RPMI7951 (cell line): ENCODE measurements at places on chromosomes 2 and 18.
A peak's percentile ranks its signal among the peaks of the same experiment; 100 is the strongest.

DNA sequence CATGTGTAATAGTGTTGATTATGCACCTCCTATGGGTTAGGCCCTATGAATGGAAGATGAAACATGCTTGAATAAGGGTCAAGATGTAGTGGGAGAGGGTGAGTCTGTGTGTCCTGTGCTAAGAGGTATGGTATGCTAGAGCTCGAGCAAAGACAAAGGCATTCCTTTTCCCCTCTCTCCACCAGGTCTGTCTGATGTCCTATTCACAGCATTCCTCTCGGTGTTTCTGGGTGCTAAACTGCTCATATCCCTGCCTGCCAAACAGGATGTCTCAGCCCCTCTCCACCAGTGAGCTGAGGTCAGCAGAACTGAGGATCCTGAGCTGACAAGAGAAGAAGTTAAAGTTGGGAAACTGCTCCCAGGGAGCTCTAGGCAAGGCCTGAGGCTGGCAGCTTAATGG lies 344.9 kb downstream of the TSN start:
- no peak for DNase-seq

DNA sequence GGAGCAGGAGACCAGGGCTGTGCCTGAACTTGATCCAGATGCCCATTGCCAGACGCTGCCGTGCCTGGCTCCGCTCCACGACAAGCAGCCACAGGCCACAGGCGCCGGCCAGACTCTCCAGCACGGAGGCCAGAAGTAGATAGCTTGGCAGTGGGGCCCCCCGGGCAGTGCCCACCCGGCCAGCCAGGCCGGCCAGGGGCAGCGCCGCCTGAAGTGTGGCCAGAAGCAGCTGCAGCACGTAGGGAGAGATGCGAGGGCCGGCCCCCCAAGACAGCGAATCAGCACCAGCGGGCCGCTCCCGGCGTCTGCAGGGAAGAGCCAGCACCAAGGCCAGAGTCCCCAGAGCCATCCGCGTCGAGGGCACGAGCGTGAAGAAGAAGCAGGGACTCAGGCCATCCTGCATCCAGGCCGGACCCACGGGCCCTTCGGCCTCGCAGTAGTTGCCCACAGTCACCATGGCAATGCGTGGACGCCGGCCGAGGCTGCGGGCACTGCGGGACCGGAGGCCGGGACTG lies 484 bp downstream of the ABCB6 start:
- no peak for DNase-seq

DNA sequence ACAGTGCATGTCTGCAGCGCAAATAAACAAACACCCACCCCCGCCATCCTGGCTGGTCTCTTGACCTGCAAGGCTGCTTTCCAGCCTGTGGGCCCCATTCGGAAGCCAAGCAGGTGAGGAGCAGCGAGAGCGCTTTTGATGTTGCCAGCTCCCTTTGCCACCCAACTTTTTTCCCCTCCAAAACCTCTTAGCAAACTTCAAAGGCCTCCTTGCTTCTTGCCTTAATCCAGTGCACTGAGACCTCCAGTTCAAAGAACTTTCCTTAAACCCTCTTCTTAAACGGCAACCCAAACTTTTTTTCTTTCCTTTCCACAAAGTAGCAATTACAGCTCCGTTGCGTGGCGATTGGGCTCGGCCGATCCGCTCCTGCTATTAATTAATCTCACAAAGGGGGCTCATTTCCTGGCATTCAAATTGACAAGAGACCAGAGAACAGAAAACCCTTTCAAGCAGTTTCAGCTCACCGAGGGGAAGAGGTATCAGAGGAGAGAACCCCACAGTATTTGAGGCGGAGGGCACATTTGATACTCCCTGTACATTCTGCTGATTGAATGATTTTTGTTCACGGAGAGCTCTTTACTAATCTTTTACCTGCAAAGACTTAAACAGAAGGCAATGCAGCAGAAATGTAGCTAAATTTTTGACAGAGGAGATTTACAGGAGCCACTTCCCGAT lies 531.4 kb downstream of the TMEM182 start:
- DNase-seq = no peak

DNA sequence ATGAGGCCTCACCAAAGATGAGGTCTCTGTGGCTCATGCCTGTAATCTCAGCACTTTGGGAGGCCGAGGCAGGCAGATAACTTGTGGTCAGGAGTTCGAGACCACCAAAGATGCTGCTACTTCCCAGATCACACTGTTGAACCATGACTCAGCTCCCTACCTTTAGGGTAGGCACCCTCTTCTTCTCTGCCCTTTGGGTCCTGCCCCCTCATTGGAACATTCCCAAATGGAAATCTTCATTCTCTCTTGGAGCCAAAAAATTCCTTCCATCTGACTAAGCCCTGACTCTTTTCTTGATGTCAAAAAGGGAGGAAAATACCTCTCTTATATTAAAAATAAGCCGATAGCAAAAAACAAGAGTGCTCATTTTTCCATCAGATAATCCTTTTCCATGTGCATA lies 183.5 kb downstream of the PAX3 start:
- peak; percentile 29 for DNase-seq

DNA sequence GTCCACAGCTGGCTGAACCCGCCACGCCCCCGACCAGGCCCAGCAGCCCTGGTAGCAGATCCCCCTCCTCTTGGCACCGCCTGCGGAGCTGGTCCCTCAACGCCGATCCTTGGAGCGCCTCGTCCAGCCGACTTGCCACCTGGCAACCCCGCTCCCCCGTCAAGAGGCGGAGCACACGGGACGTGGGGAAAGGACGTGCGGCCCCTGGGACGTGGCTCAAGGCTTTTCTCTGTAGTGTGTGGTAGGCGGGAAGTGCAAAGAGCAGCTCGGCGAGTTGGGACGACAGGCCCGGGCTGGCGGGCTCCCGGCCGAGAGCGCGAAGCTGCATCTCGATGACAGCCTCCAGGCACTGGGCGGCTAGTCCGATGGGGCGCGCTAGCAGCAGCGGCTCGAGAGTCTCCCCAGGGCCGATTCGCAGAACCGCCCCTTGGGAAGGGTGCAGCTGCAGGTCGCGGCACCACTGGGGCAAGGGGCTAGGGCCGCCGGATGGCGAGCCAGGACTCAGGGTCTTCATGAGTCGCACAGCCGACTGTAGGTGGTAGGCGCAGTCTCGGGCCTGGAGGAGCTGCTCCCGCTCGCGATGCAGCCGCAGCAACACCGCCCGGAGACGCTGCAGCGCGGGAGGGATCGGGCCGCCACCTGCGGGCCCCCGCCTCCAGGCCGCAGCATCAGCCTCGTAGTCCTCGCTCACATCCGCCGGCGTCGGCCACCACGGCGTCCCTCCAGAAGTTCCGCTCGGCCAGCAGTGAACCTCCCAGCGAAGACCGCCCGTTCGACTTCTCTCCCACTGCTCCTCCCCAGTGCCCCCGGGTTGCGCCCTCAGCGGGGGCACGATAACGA lies 617 bp downstream of the CCDC142 start:
- no peak for DNase-seq

DNA sequence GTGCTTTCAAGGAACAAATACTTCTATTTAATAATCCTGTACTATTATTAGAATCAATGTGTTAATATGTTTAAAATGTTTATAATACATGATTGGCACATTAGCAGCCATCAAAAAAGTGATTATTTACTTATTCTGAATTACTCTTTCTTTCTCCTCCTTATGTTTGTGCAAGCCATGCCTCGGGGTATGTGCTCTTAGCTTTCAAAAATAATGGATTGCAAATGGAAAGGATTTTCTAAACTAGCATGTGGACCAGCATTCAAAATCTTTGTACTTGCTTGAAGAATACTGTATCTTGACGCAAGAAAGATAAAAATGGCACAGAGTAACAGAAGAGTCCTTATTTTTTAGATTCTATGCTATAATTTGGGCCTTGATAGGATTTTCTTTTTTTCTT lies 156.5 kb downstream of the CDH7 start:
- no peak for DNase-seq

GRCh38 chr2:8394569-8395359 lies 287.1 kb upstream of the ID2 start:
- DNase-seq = no peak

DNA sequence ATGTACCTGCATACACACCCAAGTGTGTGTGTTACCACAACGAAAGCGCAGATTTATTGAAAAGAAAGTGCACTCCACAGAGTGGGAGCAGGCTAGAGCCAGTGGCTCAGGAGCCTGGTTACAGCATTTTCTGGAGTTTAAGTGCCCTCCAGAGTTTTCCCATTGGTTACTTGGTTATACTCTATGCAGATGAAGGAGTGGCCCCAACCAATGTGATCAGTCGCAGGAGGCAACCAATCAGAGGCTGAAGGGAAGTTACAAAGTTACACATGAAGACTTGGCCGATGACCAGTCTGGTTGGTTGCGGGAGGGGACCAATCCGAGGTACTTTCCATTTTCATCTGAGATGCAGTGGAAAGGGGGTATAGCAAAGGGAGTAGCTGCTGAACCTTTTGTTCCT lies 13.5 kb upstream of the PRLH start:
- DNase-seq = no peak

DNA sequence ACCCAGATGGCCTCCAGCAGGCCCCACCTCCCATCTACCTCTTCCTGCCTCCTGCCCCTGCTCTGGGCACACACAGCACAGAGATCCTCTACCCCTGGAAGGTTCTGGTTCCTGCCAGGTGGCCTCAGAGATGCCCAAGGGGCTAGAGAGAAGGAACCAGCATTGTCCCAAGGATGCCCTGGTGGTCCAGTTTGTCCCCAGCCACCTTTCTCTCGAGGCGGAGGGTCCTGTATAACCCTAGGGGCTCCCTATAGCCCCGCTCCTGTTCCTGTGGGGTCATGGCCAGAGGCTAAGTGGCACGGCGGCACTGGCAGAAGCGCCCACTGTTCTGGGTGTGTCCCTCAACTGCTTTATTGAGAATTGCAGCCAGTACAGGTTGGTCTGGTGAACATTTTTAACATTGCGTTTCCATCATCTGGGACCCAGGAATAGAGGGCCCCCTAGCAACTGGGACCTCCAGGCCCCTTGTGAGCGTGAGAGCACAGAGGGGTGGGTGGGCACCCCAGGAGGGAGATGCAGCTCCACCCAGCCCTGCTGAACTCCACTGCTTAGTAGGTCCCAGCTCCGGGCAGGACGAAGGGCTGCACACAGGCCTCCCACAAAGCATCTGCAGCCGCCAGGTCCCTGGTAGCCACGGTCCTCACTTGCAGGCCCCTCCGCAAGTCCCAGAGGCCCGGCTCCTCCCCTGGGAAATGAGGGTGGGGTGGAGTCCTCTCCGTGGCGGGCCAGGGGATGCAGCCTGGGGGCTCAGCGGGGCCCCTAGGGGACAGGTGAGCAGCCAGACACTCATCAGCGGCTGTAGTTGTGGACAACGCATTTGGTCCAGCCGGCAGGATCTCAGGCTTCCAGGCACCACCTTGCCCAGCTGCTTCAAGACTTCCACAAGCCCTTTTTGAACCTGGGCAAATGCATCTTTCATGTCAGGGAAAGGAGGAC lies 33.1 kb downstream of the GPC1 start:
- no peak for DNase-seq

- no peak for DNase-seq
Measured at GRCh38 chr2:218329027-218329825, 27.4 kb upstream of the CATIP start.

GRCh38 chr18:29188760-29189159 lies 1011.8 kb upstream of the CDH2 start:
- no peak for DNase-seq

DNA sequence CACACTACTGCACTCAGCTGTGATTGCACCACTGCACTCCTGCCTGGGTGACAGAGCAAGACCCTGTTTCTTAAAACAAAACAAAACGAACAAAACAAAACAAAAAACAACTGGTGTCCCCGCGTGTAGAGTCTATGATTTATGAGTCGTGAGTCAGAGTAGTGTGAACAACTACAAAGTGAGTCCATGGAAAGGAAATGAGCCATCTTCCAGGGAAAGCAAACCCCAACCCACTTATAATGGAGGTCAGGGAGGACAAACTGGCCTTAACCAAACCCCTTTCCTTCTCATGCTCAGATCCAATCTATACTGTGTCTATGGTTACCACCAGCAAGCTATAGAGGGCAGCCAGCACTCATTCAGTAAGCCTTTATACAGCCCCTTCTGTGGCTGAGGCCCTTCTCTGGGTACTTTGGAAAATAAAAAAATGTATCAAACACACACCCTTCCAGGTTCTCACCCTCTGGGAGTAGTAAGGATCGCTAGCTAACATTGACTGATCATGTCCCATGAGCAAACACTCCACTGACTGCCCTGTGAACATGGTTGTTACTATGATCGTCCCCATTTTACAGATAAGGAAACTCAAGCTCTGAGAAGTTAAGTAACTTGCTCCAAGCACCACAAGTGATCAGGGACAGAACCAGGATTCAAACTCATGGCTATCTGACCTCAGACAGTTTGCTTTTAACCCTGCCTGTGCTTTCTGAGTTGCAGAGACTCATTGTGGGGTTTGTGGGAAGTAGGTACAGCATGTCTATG lies 24.7 kb upstream of the COLEC12 start:
- DNase-seq = peak; percentile 84

- no peak for DNase-seq
Measured at GRCh38 chr2:226669249-226669648, 130.4 kb downstream of the IRS1 start.
